ENCODE measurements at places on chromosomes 11 and 22. TPM values are rescaled to one million over a fixed set of nuclear protein-coding genes. Genes with fewer than 3 reads are reported as not detected.
A peak's percentile ranks its signal among the peaks of the same experiment; 100 is the strongest.

GRCh38 chr11:60938500-60938899 lies 13.5 kb downstream of the SLC15A3 start:
- DNase-seq: no peak

- no peak for DNase-seq
Observed at GRCh38 chr11:15883455-15883920, 472.9 kb downstream of the SOX6 start.

STARD10 gene
- total RNA-seq: 20.4 TPM

DNA sequence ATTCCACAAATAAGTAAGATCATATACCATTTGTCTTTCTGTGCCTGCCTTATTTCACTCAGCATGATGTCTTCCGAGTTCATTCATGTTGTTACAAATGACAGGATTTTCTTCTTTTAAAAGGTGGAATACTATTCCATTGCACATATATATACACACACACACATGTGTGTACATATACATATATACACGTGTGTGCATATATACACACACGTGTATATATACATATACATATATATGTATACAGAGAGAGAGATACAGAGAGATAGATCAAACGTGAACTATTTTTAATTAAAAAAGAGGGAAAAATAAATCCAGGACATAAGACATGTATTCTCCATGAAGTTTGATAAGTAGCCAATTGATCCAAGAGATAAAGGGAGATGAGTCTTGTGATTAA lies 108.1 kb downstream of the TRPC6 start:
- no peak for DNase-seq

OR8B4 gene
- total RNA-seq: not detected

DNA sequence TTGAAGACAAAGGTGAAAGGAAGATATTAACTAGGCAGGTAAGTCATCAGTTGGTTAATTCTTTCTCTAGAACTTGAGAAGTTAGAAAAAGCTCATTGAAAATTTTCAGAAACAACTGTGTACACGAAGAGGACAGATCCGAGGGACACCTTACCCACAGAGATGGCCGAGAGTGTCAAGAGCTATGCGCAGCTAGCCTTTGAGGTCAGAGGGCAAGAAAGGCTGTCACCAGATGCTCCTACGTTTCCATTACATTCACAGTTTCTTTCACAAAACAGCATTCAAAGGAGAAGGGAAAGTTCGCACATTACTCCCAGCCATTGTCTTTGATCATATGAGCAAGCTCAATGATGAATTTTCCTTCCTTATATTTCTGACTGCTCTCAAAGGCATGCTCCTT lies 34.8 kb downstream of the YPEL1 start:
- no peak for DNase-seq

- no peak for DNase-seq
Observed at GRCh38 chr11:120381401-120381800, 45.2 kb downstream of the ARHGEF12 start.

NCF4 gene
- 16.5 TPM for total RNA-seq

- no peak for DNase-seq
Observed at GRCh38 chr11:102717280-102717679, 7.5 kb downstream of the MMP8 start.

DNA sequence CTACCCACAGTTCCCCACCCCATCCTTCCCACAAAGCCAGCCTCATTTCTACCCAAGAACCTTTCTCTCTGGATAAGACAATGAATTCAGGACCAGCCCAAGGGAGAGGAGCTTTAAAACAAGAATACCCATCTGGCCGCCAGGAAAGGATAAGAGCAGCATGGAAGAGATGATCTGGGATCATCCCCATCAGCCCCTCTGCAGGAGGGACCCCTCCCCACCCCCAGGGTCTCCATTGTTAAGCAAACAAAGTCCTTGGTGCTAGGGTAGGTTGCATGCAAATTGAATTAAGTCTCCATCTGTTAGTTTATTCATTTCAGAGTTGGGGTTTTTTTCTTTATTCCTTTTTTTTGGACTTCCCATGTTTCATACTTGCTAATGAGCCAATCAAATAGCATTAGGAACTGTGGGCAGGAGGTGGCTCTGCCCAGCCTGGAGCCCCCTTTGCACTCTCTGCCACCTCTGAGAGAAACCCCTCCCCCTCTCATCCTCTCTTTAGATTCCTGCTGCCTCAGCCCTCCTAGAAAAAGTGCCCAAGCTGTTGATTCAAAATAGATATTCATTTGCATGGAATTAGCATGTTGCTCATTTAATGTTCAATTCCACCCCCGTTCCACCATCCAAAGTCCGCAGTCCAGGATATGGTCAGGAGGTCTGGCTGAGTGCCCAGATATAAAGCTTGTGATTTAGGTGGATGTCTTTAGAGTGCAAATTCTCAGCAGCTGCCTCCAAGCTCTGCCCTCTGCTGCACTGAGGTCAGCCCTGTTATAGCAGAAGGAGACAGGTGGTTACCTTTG lies 138.5 kb upstream of the NCAM1 start:
- no peak for DNase-seq

ZP1 gene
- not detected for total RNA-seq

DNA sequence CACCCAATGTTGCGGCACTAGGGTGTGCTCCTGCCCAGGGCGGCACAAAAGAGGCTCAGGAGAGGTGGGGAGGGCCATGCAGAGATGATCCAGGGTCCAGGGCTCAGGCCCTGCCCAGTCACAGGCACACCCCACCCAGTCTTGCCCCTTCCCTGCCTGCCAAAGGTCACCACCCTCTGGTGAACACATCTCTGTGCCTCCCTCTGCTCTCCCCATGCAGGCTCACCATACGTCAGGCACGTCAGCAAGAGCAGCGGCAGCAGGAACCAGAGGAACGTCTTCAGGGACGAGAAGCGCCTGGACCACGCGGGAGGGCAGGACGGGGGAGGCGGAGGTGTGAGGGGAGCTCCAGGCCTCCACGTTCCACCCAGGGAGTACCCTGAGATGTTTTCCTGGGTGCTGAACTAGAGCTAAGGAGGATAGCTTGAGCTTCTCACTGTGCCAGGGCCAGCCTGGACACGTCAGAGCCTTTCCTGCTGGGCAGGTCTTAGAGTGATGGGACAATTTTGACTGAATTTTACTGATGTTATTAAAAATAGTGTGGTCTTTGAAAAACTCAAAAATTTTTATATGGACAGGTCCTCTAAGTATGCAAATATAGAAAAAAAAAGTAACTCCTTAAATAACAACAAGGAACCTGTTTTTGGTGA lies 7.2 kb downstream of the SUN2 start:
- no peak for DNase-seq

HTR3A gene
- not detected for total RNA-seq

DNA sequence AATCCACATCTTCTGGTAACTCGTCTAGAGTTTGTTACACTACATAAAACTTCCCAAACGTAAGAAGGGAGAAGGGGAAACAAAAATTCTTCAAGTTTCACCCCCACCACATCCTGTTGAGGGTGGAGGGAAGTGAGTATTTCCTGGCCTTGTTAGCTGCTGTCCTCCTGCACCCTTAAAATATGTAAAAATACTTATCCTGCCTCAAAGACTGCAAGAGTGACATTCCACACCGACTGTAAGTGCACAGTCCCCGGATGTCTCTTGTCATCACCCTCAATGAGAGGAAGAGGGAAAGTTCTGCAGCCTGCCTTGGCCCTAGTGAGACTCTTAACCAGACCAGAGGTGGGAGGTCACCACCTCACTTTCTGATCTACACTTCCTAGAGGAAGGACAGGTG lies 3.3 kb downstream of the TMEM121B start:
- no peak for DNase-seq

GRCh38 chr11:131924457-131925201 lies 554.2 kb downstream of the NTM start:
- no peak for DNase-seq

DNA sequence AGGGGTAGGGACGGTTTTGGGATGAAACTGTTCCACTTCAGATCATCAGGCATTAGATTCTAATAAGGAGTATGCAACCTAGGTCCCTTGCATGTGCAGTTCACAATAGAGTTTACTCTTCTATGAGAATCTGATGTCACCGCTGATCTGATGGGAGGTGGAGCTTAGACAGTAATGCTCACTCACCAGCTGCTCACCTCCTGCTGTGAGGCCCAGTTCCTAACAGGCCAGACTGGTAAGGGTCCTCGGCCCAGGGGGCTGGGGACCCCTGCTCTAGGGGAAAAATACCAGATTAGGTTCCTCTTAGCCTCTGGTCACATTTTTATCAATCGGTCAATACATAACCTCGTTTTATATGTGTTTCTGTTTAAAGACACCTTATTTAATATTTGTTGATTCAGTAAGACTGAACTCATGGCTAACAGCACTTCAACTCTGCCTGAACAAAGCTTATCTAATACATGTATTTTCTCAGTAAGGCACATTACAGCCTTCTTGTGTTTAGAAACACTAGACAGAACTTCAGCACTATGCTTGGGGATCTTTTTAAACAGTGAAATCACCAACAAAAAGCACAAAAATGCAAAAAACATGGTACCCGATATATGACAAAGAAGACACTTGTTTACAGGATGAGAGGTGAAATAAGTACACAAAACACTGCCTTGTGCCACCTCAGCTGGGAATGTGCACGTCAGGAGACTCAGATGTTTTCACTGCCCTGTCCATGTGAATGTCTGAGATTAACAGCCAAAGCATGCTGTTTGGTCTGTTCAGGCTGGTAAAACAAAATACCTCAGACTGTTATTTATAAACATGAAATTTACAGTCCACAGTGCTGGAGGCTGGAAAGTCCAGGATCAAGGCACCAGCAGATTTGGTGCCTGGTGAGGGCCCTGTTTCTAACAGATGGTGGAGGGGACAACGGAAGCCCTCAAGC lies 107.5 kb downstream of the USP35 start:
- DNase-seq: no peak

- peak; percentile 80 for DNase-seq
Observed at GRCh38 chr22:23522623-23523251, 57.4 kb downstream of the IGLL1 start.

FZD4 gene
- 42.4 TPM for total RNA-seq

DNA sequence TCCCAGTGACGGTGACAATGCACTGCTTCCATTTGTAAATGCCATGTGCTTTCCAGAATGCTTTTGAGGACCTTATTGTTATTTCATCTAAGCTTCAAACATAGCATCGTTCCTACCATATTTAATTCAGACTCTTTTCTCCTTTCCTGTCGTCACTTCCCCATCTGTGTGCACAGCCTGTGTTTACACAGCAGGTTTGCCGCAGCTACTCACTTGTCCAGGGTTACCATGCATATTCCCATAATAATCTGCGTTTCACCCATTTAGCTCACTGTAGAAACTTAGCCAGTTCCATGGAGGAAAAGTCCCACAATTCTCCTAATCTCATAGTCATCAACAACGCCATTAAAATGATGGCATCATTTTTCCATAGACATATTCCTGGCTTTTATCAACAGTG lies 48.0 kb downstream of the FLI1 start:
- DNase-seq: no peak

FAM181B gene
- total RNA-seq: 0.67 TPM

GRCh38 chr11:84901991-84902390 lies 725.2 kb downstream of the DLG2 start:
- no peak for DNase-seq

- peak; percentile 69 for DNase-seq
Observed at GRCh38 chr11:67523556-67524479, 572 bp upstream of the CABP2 start.

- DNase-seq: peak; percentile 54
Observed at GRCh38 chr22:23831261-23831660, 7.5 kb downstream of the DERL3 start.

GRCh38 chr11:95499516-95500135 lies 268.6 kb upstream of the SESN3 start:
- no peak for DNase-seq

- no peak for DNase-seq
Observed at GRCh38 chr11:10878408-10879214, 20.8 kb upstream of the ZBED5 start.

ART5 gene
- total RNA-seq: not detected

GRCh38 chr22:41902932-41903421 lies 11.9 kb downstream of the SHISA8 start:
- DNase-seq: no peak

DNA sequence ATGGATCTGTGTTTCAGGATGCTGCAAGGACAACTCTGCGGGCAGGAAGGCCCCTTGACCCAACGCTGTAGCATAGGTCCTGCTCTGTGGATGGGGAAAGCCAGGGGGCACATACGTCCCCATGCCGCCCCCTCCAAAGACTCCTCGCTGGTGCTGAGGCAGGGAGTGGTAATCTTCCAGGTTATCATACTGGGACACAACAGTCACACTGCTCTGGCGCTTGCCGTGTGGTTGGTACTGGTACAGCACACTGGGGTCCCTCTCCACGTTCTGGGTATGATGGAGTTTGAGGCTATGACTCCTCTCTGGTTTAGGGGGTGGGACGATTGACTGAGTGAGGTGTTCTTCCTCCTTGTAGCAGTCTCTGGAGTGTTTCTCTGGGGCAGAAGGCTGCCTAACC lies 26.2 kb upstream of the TP53AIP1 start:
- no peak for DNase-seq

KCNK4 gene
- not detected for total RNA-seq

DNA sequence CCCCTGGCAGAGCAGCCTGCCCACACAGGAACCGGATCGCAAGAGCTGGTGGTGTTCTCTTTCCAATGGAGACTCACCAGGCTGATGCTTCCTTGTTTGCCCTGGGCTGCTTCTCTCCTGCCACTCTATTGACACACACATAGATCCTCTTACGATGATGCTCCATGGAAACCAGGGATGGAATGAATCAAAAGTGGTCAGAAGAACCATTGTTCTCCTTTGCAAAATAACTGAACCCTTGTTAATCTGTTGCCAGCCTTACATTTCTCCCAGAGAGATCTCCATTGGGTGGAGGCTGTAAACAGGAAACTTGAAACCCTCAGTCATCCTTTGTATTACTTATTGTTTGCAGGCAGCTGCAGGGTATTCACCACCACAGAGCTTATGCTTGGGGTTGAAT lies 24.6 kb upstream of the LDLRAD3 start:
- DNase-seq: no peak

DNA sequence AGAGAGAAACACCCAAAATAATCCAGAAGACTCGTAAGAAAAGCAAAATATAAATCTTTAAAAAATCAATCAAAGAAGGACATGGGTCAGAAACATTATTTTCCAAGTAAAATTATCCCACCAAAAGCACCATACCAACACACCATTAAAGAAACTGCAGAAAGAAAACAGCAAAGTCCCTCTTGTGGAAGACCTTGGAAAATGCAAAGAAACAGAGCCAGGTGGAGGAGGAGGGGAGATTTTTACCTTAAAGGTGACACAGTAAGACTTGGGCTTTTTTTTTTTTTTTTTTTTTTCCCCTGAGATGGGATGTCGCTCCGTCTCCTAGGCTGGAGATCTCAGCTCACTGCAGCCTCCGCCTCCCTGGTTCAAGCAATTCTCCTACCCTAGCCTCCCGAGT lies 123.8 kb downstream of the LARGE1 start:
- DNase-seq: no peak

GRCh38 chr11:31870609-31871309 lies 59.6 kb upstream of the PAX6 start:
- no peak for DNase-seq

GRCh38 chr22:39937906-39938305 lies 22.3 kb upstream of the TMA7B start:
- DNase-seq: no peak

Measured in posterior vena cava (tissue), 2 donors.